NCI-H1092 (cell line): ENCODE measurements at places on chromosomes 16 and 17.

DNA sequence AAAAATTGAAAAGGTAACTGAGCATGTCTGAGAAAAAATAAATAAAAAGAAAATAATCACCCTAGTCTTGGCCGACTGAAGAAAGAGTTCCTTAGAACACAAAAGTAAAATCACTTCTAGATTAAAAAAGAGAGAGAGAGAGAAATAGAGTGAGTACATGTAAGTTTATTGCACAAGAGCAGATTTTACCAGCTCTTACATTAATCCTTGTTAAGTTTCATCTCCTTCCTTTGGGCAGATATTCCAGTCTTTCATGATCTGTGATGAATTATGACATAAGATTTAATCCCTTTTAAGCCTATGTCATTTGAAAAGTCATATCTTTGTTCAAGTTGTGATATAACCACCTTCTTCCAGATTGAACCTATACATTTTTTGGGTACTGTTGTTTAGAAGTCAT is 54.8 kb downstream of the NFAT5 start:
- no peak for DNase-seq

DNA sequence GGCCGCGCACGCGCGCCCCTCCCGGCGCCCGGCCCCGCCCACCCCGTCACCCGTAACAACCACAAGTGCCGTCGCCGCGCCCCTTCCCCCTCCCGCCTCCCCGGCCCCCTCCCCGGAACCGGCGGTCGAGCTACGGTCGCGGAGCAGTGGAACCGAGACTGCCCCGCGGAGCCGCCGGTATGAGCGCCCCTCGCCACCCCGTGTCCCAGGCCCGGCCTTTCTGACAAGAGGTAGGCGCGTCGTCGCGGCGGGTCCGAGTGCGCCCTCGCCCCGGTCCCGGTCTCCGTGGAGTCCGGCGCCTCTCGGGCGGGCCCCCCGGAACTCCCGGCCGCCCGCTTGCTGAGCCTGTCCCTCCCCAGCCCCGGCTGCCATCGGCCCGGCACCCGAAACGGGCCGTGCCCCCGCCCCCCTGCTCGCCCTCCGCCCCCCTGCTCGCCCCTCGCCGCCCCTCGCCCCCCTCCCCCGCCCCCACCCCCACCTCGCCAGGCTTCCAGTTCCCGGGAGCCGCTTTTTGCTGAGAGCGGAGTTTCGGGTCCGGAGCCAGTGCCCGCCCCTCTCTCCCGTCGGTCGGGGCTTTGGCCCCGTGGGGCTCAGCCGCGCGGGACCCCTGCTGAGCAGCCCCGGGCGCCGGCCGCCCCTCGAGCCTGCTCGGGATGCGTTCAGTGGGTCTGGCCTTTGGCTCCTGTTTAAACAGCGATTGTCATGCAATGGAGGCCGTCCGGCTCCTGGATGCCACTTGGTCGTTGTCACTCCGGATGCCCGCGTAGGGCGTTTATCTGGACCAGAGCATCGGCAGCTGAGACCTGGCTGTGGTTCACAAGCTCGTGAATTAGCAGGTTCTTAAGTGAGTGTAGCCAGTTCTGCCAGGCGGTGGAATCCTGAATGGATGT is at the start of gene SEC14L1:
TSS of gene SEC14L1 (plus strand) at position 92 of the 890 bp plus-strand sequence. CDS start 2,628 bp downstream, outside the sequence.
- DNase-seq: no peak

GRCh38 chr16:28100810-28101532 is 37.5 kb upstream of the GSG1L start:
- no peak for DNase-seq

- no peak for DNase-seq
These were observed 49.6 kb downstream of the PITPNM3 start for GRCh38 chr17:6506679-6507231.

DNA sequence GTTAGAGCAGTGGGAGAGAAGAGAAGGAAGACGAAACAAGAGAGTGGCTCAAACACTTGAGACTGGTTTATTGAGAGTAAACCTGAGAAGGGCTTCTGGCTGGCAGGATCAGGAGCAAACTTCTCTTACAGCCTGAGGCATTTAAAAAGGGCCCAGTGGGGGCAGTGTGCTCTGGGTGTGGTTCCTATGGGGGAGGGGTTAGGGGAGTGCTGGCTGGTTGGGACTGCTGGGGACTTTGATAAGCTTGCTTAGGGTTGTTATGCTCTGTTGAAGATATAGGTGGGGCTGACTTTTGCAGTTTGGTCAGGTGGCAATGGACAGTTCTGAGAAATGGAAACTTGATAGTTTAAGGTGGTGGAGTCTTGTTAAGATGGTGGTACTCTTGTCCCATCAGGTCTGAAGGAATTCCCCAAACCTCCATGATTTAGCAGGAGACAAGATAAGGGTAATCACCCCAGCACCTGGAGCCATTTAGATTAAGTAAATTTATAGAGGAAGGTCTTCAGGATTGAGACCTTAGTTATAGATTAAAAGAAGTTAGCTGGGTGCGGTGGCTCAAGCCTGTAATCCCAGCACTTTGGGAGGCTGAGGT is 79.3 kb downstream of the EMP2 start:
- no peak for DNase-seq

DNA sequence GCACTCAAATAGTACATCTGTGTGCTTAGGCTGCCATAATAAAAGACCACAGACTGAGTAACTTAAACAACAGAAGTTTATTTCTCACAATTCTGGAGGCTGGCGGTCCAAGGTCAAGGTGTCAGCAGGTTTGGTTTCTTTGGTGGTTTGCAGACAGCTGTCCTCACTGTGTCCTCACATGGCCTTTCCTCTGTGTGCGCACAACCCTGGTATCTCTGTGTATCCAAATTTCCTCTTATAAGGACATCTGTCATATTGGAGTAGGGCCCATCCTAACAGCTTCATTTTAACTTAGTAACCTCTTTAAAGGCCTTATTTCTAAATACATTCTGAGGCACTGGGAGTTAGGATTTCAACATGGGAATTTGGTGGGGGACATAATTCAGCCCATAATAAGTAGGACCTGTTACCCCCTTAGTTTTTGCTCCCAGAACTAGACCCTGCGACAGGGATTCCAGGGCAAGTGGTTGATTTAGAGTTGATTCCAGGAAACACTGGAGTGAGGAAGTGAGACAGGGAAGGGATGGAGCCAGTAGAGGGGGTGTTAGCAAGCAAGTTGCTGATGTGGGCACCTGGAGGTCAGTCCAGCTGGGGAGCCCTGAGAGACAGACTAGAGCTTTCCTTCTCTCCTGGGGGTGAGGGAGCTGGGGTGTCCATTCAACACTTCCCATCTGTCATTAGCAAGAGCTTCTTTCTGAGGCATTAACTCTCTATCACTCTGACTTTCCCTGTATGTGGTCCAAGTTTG is 10.9 kb upstream of the ALKBH5 start:
- DNase-seq: no peak

GRCh38 chr16:10663744-10664143 is 31.0 kb downstream of the TEKT5 start:
- no peak for DNase-seq
